Astrocyte of the cerebellum (primary cell): ENCODE measurements at places on chromosomes 5 and 9.

GRCh38 chr5:122649080-122649479 lies 125.8 kb upstream of the SNX2 start:
- no peak for DNase-seq

- no peak for DNase-seq
Observed at GRCh38 chr9:136259836-136260235, 14.2 kb upstream of the QSOX2 start.

DNA sequence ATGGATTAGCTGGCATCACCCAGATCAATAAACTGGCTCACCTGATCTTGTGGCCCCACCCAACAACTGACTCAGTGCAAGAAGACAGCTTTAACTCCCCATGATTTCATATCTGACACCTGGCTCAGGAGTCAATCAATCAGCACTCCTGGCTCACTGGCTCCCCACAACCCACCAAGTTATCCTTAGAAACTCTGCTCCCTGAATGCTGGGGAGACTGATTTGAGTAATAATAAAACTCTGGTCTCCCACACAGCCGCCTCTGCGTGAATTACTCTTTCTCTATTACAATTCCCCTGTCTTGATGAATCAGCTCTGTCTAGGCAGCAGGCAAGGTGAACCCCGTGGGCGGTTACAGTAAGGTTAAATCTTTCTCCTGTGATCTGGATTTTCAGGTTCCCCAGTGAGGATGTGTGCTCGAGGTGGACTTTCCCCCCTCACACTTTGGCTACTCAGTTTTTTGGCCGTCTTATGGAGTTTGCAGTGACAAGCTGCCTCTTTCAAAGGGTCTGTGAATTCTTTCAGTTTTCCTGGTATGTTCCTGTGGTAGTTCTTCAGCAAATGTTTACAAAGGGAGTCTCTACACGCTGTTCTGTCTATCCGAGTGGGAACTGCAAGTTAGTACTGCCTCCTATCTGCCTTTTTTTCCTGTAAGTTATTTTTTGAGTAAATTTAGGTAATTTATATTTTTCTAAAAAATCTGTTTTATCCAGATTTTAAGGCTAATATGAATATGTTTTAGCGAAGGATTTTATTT lies 500.2 kb upstream of the NUDT12 start:
- no peak for DNase-seq

GRCh38 chr5:39167141-39167971 lies 52.0 kb downstream of the FYB1 start:
- DNase-seq, result no peak

DNA sequence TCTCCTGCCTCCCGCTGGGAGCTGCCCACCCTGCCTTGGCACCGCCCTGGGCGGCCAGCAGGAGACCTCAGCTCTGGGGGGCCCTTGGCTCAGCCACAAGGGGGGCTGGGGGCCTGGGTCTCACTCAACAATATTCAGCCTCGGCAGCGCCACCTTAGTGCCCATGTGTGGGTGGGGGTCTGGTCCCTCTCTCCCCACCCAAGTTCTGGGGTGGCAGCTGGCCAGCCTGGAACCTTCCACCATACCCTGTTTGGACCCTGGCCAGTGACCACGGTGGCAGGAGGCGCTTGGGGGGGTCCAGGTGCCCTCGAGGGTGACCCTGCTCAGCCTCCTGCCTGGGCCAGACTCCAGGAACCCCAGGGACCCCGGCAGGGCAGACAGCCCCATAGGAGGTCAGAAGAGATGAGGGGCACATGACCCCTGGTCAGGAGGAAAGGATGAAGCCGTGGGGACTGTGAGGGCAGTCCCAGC lies 22.2 kb downstream of the NKD2 start:
- no peak for DNase-seq

- no peak for DNase-seq
Observed at GRCh38 chr5:4189317-4189716, 593.7 kb downstream of the IRX1 start.
